MG63 (cell line): ENCODE measurements at places on chromosomes 5 and 9. TPM values are rescaled to one million over a fixed set of nuclear protein-coding genes. Genes with fewer than 3 reads are reported as not detected.

The PKD2L2 gene
- total RNA-seq: not detected in 2 replicates

The PAIP2 gene
- total RNA-seq: 80.6 and 119 TPM in 2 replicates

The GLRA1 gene
- total RNA-seq: not detected in 2 replicates

The KIF24 gene
- total RNA-seq: 1.7 and 1.8 TPM in 2 replicates

The MTAP gene
- 37.1 and 133 TPM in 2 replicates for total RNA-seq

GRCh38 chr5:10734037-10734709 lies 26.9 kb downstream of the DAP start:
- DNase-seq: no peak

GRCh38 chr5:128274441-128274840 lies 190.9 kb downstream of the SLC12A2 start:
- no peak for DNase-seq

- no peak for DNase-seq
Measured at GRCh38 chr5:72154076-72154756, 46.9 kb downstream of the MAP1B start.

DNA sequence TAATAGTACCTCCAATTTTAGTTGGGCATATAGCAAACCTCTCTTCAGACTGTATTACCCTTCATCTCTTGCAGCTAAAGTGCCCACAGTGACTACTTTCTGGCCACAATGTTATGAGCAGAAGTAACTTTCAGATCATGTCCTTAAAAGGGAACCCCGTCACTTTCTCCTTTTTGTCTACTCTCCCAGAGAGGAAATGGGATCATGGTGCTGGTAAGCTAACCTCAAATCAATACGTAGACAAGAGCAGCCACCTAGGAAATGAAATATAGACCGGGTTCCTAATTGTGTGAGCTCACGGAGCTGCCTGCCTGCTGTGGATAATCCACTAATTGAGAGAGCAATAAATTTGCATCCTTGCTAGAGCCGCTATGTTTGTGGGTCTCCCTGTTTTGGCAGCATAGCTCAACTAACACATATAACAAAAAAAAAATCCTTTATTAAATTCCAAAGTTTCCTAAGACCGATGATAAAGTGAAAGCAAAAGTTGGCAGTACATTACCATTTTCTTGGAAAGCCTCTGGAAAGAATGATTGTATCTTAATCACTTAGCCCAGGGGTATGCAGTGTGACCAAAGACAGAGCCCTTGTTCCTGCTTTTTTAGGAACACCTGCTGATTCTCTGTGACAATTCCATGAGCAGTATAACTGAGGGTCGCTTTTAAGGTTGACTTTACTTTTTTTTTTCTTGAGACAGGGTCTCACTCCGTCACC lies 5.6 kb upstream of the IL7R start:
- DNase-seq: no peak

DNA sequence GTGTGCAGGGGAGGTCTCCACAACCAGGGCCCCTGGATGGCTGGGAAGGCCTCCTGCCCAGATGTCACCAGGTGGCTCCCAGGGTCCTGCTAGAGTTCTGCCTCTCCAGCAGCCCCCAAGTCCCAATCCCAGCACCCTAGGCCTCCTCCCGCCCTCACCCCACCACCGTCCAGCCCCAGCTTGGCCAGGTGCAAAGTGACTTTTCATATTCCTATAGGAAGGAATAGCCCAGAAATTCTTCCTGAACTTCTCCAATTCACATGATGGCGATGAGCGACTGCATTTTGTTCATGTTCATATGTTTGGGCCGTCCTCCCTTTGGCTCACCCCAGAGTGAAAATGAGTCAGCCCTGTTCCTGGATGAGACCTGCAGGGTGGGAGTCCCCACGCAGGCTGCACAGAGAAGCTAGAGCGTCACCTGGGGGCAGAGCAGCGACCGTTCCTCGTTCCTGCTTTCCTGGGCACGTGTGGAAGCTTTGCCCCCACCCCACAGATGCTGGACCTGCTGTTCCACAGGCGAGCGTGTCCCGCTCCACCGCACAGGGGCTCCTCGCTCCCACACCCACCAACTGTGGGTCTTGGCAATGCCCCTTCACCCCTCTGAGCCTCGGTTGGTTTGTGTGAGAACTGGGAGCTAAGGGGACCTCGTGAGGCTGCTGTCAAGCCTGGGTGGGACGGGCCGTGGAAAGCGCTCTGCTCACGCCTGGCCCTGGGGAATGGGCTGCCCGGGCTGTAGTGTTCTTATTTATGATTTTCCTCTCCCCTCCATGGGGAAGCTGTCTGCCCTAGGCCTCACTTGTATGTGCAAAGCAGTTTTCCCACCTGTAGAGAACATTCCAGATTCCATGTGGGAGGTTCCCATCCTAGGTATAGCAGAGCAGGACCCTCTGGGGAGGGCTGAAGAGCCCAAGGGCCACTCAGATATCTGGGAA lies 6.9 kb downstream of the MRPS2 start:
- DNase-seq: no peak

DNA sequence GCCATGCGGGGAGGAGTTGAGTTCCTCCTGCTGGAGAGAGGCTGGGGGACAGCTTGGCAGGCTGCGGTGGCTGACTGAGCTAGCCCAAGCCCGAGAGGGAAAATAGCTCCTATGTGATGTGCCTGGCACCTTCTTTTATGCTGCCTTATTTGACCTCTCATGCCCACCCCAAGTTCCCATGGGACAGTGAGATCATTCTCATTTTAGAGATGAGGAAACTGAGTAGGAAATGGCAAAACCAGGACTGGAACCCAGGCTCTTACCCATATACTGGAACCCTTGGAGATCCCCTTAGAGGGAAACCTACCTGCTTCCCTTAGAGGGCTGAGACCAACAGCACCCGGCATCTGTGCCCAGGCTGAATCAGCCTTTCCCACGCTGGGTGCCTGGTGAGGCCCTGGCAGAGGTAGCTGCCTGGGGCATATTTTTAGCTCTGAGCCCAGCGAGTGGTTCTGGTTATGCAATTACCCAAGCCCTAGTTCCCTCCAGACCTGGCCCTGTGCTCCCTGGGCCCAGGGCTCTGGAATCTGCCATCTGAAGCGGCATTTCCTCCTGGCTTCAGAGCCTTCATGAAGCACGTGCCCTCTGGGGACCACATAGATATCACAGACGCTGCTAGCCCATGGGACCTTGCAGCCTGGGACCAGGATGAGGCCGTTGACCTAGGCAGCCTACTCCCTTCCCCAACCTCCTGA lies 23.6 kb downstream of the COL27A1 start:
- DNase-seq: no peak
